ENCODE measurements at places on chromosomes 11 and 22.

DNA sequence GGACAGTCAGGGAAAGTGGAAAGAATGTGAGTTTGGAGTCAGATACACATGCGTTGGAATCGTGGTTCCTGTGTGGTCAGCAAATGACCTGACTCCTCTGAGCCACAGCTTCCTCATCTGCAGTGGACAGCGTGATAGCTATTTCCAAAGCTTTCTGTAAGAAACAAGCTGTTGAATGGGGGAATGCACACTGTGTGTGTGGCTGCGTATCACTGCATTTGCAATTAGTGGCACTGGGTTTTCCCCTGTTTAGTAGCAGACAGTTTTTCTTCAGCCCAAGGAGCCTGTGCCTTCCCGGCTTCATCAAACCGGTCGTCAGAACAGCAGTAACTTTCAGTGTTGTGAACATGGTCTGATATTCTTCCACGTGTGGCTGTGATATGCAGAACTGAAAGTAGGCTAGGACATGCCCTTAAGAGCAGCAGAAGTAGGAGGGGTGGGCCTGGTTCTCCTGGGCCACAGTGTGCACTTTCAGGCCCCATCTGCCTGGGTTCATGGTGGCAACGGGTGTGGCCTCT, 121.5 kb downstream of the RRAS2 start:
- no peak for DNase-seq

DNA sequence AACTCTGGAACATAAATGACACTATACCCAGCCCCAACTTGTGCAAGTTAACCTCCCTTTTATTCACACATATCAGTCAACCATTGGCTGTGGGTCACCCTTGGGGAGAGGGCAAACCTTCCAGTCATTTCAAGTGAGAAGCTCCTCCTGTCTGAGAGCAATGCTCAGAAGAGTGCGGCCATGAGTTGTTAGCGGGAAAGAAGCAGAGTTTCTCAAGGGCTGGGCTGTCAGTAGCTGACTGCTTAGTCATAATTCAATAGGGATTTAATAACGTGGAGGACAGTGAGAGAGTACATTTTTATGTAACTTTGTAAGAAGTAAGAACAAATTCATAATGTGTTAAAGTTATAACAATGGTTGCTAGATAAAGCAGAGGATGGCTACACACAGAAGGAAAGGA, 5.1 kb downstream of the PATE2 start:
- no peak for DNase-seq

- peak; percentile 75 for DNase-seq
Observed at GRCh38 chr22:20569059-20570058, 61.9 kb downstream of the MED15 start.

- no peak for DNase-seq
Observed at GRCh38 chr11:71450507-71450906, 2.3 kb upstream of the DHCR7 start.

GRCh38 chr11:68524213-68524612, 63.7 kb downstream of the PPP6R3 start:
- no peak for DNase-seq

DNA sequence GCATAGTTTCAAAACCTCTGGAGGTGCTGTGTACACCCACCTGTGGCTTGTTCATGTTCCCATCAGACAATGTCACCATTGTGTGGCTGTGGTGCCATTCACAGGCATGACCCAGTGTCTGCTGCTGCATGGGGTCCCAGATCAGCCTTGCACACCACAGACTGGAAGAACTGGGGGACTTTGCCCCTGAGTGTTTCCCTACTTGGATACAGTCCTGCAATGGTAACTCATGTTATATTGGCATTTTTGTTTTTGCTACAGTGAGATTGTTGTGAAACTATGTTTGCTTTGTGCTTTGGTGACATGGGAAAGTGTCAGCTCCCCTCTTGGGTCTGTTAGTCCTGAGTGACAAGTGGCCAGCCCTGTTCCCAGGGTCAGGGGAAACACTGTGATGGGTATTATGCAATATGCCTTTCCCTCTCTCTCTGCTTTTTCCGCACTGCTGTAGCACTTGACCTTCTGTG, 108.8 kb downstream of the NAV2 start:
- DNase-seq: no peak

DNA sequence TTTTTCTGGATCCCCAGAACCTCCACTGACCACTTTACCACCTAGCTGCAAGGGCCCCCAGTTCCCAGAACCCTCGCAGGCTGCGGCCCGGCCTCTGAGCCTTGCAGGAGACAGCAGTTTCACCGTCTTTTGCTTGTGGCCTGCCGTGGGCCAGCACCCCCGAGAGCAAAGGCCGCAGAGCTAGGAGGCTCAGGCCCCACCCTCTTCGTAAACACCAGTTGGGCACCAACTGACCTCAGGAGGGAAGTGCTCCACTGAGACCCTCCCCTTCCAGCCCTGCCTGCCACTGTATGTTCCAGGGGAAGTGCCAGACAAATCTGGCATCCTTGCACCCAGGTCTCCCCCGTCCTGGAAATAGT, 23.4 kb upstream of the CREB3L1 start:
- no peak for DNase-seq

DNA sequence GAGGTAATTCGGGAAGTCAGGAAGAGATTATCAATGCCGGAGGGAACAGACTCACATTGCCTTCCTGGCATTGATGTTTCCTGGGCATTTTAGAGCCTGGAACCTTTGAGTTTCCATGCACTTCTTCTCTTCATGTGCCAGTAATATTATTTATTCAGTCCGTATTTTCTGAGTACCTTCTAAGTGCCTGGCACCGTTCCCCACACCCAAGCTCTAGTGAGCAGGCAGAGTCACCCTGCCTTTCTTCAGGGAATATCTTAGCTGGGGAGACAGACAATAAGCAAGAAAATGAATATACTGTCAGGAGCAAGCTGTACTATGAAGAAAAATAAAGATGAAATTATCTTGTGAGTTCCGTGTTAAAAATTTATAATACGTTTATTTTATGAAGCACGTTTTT, 136.2 kb upstream of the SEZ6L start:
- no peak for DNase-seq

DNA sequence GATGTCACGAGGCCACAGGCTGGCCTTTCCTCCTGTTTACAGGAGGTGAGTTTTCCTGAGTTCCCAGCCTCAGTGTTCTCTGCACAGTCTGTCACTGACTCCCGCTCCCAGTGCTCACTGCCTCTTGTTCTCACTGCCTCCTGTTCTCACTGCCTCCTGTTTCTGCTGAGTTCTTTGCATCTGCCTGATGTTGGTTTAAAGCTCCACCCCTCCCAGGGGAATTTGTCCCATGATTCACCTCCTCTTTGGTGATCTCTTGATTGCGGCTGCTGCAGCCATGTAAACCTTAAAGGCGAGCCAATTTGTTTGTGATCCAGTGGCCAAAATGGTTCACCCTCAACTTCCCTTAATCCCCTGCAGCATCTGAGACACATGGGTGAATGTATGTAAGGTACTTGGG, 6.0 kb upstream of the TUBA8 start:
- DNase-seq: no peak

DNA sequence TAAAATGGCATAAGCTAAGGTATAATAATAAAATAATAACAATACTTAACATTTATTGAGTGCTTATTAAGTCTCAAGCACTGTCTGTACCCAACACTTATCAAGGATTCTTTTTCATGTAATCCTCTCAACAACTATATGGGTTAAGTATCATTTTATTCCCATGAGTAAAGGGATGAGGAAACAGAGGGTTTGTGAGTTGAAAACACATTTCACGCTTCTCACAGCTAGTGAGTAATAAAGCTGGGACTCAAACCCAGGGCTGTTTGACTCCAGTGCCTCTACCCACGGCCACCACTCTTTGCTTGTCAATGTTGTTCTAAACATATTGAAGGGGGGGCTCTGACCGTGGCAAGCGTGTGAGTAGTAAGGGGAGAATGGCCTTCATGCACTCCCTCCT, 8.7 kb downstream of the CD3E start:
- no peak for DNase-seq

Data from activated naive CD4-positive, alpha-beta T cell treated with Interleukin-2 at 50 U/mL for 16 hours (primary cell).